Immature natural killer cell (primary cell): ENCODE measurements at places on chromosomes 6 and 20.

DNA sequence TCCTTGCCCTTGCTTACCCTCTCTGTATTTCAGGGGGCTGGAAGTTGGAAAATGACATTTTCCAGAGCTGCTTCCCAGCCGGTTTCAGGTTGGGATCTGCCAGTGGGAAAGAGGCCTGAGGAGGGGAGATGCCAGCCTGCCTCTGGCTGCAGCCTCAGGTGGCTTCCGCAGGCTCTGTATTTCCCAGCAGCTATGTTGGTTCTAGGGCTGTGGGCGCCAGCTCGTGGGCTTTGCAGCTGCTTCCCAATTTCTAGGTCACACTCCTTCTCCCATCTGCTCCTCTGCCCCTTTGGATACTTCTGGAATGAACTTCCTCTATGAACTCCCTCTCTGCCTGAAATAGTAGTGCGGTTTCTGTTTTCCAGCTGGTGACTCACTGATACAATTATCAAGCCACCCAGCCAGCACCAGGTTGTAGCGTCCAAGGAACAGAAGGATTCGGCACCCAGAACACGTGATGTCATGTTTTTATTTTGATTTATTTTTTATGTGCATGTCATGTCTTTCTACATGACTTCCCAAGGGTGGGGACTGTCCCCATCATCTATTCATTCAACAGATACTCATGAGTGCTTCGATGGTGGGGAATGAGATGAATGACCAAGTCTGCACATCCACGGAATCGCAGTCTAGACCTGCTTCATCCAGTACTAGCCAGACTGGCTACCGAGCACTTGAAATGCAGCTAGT lies 38.0 kb downstream of the TGM2 start:
- no peak for DNase-seq

DNA sequence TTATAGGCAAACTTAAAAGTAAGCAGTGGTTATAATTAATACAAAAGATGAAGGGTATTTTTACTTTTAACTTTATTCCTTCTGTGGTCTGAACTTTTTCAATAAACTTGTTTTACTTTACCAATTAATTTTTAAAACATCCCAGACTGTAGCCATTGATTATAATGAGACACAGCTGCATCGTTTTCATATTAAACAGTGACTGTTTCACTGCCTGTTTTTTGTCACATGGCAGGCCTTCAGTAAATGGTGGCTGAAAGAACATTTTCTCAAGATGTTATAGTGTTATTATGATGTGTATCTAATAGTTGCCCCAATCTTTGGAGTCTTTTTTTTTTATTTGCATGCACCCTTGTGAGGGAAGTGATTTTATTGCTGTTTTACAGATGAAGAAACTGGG lies 95.1 kb downstream of the PLCB4 start:
- no peak for DNase-seq

DNA sequence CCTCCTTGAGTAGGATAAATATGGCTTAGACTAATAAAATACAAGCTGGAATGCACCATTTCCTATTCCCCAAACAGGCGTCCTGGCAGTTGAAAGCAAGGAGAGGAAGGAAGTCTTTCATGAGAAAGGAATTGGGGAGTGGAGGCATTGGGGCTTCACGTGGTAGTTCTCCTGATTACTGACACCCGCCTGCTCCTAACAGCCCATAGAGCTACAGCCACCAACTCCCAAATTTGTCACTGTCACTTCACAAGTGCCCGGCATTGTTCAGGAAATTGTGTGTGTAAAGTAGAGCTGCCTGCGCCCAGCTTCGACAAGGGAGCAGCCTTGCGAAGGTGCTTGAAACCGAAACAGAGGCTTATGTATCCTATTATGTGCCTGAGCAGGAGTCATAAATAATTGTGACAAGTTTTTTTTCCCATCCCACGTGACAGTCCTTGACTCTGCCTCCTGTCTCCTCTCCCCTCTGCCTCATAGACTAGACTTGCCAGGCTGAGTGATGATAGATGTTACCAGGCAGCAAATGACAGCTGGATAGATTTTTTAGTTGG lies 301.7 kb upstream of the ZFP64 start:
- no peak for DNase-seq

- no peak for DNase-seq
Observed at GRCh38 chr6:37013516-37014491, 8.3 kb downstream of the FGD2 start.

- no peak for DNase-seq
Observed at GRCh38 chr6:57822896-57823358, 505.5 kb downstream of the PRIM2 start.

- no peak for DNase-seq
Observed at GRCh38 chr6:48670546-48670945, 559.5 kb upstream of the PTCHD4 start.

GRCh38 chr6:125164696-125165095 lies 11.1 kb downstream of the TPD52L1 start:
- DNase-seq = no peak
